ENCODE measurements at places on chromosomes 5 and 9.

GRCh38 chr5:21573416-21574314, 1279.5 kb downstream of the CDH12 start:
- no peak for DNase-seq

- DNase-seq = no peak
Observed at GRCh38 chr9:134182554-134183085, 18.3 kb upstream of the RNU6ATAC start.

DNA sequence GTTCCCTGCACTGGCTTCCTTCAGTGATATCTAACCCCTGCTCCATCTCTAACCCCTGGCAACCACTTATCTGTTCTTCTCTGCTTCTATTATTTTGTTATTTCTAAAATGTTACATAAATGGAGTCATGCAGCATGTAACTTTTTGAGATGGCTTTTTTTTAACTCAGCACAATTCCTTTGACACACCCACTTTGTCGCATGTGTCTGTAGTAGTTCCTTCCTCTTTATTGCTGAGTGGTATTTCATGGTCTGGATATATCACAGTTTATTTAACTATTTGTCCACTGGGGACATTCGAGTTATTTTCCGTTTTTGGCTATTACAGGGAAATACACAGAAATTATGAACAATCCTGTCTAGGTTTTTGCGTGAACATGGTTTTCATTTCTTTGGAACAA, 200.2 kb downstream of the TRIO start:
- no peak for DNase-seq

GRCh38 chr5:143592648-143593047, 189.2 kb upstream of the NR3C1 start:
- DNase-seq = no peak

- no peak for DNase-seq
Observed at GRCh38 chr9:73806876-73807275, 655.2 kb downstream of the ANXA1 start.

Data from stimulated activated CD4-positive, alpha-beta T cell treated with anti-CD3 and anti-CD28 coated beads, Interleukin-15, amount 100 ng/mL, for 48 hours (primary cell).